GM13976 (cell line): ENCODE measurements at places on chromosomes 6 and 20.

GRCh38 chr6:139372326-139373153 is 1.9 kb downstream of the CITED2 start:
- no peak for DNase-seq

DNA sequence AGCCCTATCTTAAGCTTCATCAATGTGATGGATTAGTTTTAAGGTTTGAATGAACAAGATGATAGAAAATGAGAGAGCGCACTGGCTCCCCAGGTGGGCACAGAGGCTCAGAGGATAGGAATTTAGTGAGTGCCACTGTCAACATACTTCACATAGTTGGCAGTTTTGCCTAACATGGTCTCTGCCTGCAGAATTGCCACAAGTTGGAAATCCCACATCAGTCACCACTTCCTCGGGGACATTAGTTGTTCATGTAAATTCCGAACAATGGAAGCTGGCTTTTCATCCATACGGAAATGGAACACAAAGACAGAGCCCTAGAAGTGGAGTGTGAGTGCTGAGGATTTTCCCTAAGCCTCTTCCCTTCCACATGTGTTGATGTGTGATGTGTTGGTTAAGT is 123.9 kb upstream of the PHACTR1 start:
- DNase-seq: no peak

DNA sequence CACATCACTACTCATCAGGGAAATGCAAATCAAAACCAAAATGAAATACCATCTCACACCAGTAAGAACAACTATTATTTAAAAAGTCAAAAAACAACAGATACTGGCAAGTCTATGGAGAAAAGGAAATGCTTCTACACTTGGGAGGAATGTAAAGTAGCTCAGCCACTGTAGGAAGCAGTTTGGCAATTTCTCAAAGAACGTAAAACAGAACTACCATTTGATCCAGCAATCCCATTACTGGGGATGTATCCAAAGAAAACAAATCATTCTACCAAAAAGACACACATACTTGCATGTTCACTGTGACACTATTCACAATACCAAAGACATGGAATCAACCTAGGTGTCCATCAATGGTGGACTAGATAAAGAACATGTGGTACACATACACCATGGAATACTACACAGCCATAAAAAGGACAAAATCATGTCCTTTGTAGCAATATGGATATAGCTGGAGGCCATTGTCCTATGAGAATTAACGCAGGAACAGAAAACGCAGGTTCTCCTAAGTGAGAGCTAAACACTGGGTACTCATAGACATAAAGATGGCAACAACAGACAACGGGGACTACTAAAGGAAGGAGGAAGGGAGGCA is 260.4 kb downstream of the RNGTT start:
- DNase-seq: no peak

DNA sequence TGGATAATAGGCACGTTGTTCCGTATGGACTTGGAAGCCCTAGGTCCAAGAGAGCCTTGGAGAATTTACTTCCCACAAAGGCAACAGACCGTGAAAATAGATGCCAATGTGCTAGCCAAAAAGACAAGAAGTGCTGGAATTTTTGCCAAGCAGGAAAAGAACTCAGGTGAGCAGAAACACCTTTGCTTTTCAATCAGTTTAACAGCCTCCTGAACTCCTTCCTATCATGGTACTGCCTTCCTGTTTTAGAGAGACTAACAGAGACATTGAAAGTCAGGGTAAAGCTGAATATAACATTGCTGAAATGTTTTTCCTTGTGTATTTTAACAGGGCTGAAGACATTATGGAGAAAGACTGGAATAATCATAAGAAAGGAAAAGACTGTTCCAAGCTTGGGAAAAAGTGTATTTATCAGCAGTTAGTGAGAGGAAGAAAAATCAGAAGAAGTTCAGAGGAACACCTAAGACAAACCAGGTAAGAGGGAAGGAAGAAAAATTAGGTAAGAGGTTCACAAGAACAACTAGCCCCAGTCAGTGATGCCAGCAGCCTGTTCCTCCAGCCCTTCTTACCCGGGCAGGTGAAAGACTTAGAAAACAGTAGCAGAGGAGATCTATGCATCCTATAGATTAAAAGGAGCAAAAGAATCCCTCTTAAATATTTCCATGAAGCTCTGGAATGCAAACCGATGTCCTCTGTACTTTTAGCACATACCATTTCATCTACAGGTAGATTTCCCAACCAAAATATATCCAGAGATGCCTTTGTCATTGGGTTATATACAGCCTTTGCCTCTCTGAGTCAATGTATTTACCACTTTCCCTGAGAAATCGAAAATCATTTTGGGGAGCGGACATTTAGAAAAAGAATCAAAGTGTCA is 4.0 kb downstream of the EDN1 start:
- DNase-seq: no peak

DNA sequence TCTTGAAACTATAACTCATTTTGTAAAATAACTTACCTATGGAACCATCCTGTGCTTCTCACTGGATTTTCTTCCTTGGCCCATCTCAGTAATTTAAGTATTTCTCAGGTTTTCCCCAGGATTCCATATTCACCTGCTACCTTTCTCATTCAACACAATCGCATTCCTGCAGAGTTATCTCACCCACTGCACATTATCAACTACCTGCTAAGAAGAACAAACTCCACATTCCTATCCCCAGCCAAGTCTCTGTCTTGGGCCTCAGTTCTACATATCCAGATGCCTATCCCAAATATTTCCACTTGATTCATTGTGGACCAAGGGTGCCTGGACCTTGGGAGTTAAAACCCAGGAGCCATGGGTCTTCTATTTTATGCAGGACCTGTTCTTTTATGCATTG is 60.2 kb upstream of the KCNQ5 start:
- DNase-seq: no peak

- no peak for DNase-seq
Measured at GRCh38 chr20:9093218-9093957, 24.5 kb downstream of the PLCB4 start.

- no peak for DNase-seq
Measured at GRCh38 chr6:31246051-31246521, 25.8 kb downstream of the HLA-C start.

DNA sequence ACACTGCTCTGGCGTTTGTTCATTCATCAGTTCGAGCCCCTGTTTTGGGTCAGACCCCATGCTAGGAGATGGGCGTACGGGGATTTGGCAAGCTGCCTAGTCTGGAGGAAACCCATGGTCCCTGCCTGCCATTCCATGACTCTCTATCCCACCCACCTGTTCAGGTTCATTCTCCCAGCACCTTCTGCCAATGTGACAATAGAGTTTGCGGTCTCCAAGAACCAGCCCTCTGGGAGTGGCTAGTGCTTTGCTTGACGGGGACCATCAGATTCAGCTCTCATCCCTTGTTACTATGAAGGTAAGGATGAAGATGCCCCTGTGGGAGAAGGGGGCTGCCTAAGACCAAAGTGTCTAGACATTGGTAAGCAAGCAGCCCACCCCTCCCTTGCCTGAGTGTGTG is 345.0 kb downstream of the PTPRT start:
- no peak for DNase-seq

DNA sequence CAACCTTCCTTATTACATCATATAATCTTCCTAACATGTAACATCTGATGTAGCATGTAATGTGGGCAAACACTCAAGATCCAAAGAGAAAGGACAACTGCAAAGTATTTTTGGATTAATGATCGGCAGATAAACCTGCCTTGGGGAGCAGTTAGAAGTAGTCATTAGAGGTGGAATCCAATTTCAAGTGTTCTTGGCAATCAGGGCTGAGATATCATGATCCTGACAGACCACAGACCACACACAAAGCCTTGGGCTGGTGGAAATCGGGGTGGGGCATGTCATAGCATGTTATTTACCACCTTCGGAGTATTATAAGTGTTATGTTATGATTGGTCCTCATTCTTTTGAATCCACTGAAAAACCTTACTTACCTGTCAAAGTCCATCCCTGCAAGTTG is 16.3 kb downstream of the NCOA5 start:
- no peak for DNase-seq

DNA sequence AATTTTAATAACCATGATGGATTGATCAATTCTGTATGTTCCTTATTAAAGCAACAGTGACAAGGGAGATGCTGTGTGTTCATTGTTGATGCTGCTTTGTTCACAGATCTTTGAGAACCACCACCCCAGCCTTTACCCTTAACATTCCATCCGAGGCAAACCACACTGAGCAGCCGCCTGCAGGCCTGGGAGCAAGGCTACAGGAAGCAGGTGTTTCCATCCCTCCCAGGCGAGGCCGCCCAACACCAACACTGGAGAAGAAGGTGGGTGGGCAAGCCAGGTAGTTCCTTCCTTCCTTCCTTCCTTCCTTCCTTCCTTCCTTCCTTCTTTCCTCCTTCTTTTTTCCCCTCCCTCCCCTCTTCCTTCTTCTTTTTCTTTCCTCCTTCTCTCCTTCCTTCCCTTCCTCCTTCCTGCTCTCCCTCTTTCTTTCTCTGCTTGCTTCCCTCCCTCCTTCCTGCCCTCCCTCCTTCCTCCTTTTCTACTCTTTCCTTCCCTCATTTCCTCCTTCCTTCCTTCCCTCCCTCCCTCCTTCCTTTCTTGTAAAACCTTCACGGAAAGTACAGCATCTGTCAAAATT is 13.7 kb downstream of the TTLL2 start:
- DNase-seq: no peak

GRCh38 chr20:48556956-48557355 is 270.8 kb downstream of the PREX1 start:
- DNase-seq: no peak

- DNase-seq: no peak
Measured at GRCh38 chr6:43938178-43939105, 168.4 kb downstream of the VEGFA start.

DNA sequence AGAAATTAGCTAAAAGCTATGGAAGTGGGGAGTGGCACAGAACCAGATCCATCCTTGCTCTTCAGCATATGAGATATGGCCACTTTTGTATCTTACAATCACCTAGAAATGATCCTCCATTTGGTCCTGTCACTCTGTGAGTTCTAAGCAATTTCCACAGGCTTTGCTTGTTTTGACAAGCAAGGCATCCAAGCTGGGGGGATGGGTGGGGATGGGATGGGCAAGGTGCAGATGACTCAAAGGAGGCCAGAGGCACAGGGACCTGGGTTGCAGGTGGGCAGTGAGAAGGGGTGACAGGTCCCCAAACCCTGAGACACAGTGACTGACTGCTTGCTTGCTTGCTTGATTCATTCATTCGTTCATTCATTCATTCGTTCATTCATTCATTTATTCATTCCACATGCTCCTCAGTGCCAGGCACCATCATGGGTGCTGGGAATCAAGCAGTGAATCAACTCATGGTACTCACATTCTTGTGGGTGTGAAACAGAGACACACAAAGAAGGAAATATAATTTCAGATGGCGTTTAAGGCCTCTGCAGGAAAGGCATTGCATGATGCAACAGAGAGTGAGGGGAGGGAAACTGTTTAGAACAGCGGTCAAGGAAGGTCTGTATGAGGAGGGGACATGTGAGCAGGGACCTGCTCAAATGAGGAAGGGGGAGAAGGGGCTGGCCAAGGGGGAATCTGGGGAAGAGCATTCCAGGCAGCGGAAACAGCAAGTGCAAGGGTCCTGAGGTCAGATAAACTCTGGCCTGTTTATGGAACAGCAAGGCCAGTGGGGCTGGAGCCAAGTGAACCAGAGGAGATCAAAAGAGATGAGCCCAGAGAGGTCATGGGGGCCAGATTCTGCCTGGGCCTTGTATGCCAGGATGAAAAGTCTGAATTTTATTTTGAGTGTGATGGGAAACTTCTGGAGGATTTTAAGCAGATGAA is 3.4 kb downstream of the KCNB1 start:
- DNase-seq: no peak

DNA sequence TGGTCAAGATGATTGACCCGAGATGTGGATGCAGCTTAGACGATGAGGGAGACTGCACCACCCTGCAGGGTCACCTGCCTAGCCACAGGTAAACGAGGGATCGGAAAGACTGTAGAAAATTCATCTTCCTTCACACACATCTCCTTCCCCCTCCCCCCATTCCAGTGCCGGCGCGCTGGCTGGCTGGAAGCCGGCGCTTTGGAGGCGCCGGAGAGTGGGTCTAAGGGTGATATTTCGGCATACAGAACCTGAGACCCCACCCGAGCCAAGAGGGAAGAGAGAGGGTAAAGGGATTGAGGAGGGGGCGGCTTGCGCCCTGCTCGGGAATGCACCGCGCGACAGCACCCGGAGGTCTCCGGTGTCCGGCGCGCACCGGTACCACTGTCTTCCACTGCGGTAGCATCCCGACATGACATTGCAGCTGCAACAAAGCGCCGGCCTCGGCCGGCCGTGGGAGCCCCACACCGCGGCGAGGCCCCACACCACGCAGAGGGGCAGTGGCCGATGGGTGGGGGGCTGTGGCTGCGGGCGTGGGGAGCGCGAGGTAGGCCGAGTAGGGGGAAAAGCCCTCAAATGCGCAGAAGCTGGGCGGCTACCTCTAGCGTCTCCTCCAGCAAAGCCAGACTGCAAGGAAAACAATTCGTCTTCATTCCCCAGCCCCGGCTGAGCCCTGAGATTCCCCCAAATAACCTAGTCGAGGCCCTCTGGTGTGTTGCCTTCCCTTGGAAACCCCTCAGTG is 984 bp downstream of the TNFRSF21 start:
- DNase-seq: no peak

DNA sequence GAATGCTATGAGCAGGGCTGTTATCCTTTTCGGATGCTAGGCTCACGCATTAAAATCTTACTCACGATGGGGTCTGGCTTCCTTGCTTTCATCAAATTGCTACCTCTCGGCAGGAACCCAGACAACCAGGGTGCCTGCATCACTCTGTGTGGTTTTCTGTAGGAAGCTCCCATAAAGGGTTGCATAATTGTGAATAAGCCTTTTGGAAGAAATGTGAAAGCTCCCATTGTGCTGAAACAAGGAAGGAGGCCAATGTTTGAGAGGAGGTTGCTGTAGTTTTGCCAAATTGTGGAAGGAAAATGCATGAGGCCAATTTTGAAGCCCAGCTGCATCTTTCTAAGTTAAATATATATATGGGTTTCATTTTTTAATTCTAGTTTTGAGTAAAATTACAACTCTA is 615.5 kb downstream of the C6orf118 start:
- DNase-seq: no peak

- no peak for DNase-seq
Measured at GRCh38 chr6:93209358-93209757, 210.0 kb downstream of the EPHA7 start.

GRCh38 chr6:48866682-48867081 is 596.4 kb downstream of the MMUT start:
- no peak for DNase-seq

- no peak for DNase-seq
Measured at GRCh38 chr6:158008864-158009113, 27.1 kb downstream of the SYNJ2 start.
